ENCODE measurements at places on chromosomes 5 and 9.

DNA sequence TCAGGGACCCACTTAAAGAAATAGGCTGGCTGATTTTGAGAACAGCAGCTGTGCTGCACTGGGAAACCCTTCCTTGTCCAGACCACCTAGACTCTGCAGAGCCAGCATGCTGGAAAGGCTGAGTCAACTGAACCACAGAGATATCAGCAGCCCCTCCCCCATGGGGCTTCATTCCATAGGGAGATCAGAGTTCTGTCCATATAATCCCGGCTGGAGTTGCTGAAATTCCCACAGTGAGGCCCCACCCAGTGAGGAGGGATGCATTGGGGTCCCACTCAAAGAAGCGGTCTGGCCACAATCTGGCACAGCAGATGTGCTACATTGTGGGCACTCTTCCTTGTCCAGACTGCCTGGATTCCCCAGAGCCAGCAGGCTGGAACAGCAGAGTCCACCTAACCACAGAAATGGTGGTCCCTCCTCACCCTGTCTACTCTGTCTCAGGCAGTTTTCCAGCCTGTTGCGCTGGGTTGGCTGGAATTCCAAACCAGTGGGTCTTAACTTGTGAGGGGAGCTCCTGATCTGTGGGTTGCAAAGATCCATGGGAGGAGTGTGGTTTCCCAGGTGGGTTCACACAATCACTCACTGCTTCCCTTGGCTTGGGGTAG lies 127.1 kb downstream of the RNF180 start:
- no peak for DNase-seq

DNA sequence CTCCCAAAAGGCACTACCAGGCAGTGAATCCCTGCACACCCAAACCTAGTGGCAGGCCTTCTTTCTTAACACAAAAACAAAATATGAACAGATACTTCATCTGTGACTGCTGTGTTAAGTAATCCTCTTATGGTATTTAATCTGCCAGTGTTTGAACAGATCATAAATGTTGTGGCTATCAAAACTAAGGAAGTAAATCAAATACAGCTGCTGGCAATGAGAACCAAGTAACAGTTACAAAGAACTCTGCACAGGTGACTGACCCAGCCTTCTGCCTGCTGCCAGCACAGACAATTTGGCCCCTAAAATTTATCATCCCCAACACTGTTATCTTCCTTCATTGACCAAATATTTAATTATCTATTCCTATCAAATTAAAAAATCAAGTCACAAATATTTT lies 78.0 kb downstream of the GNAQ start:
- no peak for DNase-seq

DNA sequence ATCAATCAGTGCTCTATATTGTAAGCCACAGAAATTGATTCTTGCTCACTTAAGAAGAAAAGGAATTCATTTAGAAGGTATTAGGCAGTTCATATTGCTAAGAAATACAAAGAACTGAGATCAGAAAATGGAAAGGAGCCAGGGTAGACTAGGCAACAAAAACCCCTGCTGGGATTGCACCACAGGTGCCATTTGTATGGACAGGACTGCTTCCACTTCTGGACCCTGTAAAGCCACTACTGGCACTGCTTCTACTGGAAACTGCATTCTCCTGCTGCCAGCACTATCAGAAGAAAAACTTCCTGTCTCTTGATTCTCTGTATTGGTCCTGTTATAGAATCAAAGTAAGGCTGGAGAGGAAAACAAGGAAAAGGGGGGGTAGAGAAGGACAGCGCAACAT lies 45.9 kb downstream of the CERT1 start:
- no peak for DNase-seq

DNA sequence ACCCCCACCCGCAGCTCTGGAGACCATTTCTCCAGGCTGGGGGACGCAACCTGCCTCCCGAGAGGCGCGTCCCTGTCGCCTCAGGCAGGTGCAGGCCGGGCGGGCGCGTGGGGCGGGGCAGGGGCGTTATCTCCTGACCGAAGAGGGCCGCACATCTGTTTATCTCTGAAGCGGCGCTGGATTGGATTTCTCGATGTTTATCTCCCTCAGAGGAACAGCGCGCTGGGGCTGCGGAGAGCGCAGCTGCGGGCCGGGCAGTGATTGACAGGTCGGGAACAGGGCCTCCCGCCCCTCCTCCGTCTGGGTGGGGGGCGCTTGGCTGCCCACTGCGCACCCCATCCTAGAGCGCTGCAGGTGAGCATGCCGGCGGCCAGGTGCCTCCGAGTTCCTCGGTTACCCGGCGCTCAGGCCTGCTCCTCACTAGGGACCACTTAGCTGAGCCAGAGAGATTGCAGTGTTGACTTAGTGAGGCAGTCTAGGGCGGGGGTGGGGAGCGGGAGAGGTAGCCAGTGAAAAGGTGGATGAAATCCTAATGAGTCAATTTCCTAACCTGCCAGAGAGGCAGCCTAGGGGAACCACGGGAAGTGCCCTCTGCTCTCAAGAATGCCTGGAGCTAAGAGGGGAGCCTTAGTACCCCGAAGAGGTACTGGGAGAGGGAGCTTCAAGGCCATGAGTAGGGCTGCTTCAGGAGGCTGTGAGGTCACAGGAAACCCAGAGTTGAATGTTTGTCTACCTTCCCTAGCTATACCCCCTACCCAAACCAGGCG lies 39.6 kb upstream of the TIFAB start:
- DNase-seq = no peak

GRCh38 chr9:110143485-110143884 lies 64.5 kb downstream of the C9orf152 start:
- no peak for DNase-seq

DNA sequence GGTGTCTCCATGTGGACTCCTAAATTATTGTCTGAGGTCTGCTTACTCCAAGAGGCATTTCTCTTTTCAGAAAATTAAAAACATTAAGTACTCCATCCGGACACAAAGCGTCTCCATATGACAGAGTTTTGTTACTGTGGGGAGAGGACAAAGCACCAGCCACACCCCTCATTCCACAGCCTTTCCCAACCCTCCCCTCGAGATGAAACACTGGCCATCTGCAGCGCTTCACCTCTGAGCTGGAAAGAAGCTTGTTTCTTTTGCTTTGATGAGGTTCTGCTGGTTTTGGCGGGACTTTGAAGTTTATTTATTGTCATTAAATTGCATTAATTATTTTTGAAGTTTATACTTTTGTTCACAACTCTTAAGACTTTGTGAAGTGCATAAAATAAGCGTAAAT lies 27.6 kb upstream of the NKD2 start:
- DNase-seq = no peak

GRCh38 chr5:79513704-79514390 lies at the start of gene HOMER1:
HOMER1 (minus strand) TSS chr5:79514134; CDS start chr5:79512774, 1,360 bp downstream.
- DNase-seq = peak; percentile 66

All from stimulated activated CD8-positive, alpha-beta memory T cell treated with anti-CD3 and anti-CD28 coated beads, Interleukin-4, amount 100 ng/mL, for 24 hours (primary cell).